ENCODE measurements at places on chromosomes 5 and 9.

DNA sequence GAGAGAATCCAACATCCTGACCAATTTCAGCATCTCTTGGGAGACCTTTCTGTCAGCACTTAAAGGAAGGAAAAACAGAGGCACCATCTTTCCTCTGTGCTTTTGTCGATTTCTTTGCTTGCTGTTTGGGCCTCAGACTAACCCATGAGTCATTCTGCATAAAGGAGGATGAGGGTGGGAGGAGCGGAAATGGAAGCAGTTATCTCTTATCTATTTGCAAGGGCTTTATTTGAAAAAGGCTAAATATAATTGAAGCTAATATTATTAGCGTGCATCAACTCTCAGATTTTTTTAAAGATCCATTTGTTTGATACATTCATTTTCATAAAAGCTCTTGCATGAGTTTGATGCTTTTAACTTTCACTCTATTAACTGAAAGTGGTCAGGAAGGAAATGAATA, 72.9 kb downstream of the ZNF622 start:
- no peak for DNase-seq

GRCh38 chr9:37410969-37411785, 11.3 kb upstream of the GRHPR start:
- DNase-seq, result no peak

- DNase-seq, result peak; percentile 89
Measured at GRCh38 chr9:127568971-127569885, 42.8 kb upstream of the STXBP1 start.

GRCh38 chr9:129487658-129488483, 133.0 kb downstream of the C9orf50 start:
- no peak for DNase-seq

GRCh38 chr5:173231381-173231766, 3.6 kb downstream of the NKX2-5 start:
- no peak for DNase-seq

- peak; percentile 20 for DNase-seq
Measured at GRCh38 chr5:55104036-55104772, 1.8 kb downstream of the GZMA start.

DNA sequence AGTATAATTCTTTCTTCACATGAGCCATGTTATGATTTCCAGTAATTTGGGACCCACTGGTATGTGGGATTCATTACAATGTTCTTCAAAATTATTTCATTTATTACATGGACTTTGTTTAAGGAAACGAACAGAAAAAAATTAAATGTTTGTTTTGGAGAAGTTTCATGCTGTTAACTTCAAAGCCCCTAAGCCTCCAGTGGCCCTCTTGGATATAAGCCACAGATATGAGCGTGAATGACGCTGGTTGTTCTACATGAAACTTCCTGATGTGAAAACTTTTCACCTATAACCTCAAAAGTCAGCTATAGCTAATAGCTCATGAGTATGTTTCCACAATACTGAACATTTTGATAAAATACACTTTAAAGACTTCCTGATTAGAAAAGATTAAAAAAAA, 334.2 kb downstream of the PDE4D start:
- no peak for DNase-seq

DNA sequence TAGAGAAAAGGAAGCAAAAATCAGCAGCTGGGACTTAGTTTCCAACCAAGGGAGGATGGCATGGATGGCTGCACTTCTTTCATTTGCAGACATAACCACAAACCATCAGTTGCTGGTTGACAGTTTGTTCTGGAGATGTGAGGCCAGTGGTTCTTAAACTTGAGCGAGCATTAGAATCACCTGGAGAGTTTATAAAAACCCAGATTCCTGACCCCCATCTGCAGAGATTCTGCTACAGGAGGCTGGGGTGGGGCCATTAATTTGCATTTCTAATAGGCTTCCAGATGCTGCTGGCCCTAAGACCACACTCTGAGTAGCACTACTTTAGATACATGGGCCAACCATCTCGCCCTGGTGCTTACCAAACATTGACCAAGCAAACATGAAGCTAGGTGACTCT, 60.8 kb downstream of the MARCHF3 start:
- no peak for DNase-seq

DNA sequence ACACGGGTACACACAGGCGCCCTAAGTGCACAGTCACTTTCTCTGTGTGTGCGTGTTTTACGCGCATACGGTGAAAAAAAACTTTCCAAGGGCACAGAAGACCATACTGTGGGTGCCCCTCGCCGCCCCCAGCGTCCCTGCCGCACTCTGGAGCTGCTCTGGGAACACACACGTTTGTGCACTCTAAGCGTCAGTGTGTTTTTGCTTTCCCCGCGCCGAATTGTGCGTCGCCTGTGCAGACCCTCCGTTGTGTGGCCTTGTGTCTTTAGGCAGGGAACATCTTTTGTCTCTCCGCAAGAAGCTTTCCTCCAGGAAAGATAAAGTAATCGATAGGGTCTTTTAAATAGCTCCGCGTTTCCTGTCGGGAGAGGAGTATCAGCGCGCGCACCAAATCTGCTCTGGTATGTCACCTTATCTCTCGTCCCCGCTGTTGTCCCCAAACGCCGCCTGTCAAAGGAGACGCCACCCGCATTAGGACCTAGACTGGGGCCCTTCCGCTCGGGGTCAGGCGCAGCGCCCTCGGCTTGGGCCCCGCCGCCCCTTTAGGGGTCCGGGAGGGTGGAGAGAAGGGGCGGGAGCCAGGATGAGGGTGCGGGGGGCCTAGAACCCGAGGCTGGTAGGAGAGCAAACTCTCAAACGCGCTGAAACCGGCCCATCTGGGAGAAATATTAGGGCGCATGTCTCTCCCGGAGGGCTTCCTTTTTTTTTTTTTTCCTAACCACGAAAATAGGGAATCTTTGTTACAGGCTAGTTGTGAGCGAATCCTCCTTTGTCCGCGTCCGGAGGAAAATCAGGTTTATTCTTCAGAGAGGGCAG, 10.5 kb upstream of the NKX2-5 start:
- DNase-seq, result no peak

DNA sequence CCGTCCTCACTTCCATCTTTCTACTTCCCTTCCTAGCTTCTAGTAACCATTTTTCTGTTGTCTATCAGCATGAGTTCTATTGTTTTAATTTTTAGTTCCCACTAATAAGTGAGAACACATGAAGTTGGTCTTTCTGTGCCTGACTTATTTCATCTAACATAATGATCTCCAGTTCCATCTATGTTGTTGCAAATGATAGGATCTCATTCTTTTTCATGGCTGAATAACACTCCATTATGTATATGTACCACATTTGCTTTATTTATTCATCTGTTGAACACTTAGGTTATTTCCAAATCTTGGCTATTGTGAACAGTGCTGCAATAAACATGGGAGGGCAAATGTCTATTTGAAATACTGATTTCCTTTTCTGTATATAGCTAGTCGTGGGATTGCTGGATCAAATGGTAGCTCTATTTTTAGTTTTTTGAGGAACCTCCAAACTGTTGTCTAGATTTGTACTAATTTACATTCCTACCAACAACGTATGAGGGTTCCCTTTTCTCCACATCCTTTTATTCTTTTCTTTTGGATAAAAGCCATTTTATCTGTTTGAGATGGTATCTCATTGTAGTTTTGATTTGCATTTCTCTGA, 50.3 kb downstream of the NSD1 start:
- DNase-seq, result no peak

- DNase-seq, result no peak
Measured at GRCh38 chr5:107381189-107381856, 289.4 kb downstream of the EFNA5 start.

DNA sequence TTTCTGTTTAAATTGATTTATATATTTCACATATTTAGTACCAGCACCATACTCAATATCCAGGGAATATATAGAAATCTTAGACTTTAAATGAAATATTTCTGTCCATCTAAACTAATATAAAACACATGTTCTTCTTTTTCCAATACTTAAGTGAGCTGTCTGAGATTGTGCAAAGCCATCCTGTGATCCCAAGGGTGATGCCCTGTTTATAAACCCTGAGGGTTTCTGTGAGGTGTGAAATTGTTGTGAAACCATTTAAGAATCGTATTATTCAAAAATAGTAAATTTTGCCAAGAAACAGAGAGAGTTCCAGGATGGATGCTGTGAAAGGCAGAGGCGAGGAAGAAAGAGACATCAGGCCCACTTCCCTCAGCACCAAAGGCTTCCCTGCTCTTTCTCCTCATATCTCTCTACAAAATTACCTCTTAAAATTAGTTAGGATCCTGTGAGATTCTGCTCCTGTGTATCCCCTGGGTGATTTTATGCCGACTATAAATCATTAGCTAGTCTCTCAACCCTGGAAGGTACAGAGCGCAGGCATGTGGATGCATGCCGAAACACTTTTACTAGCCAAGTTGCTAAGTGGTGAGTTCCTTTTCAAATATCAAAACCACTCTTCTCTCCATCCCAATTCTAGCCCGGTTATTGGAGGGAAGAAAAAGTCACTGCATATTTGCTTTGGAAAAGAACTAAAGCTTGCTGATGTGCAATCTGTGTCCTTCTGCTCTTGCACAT, 183.0 kb downstream of the GLIS3 start:
- DNase-seq, result no peak

- no peak for DNase-seq
Measured at GRCh38 chr9:21096172-21096900, 18.6 kb upstream of the IFNB1 start.

GRCh38 chr5:147407094-147407681, 102.7 kb downstream of the DPYSL3 start:
- no peak for DNase-seq

DNA sequence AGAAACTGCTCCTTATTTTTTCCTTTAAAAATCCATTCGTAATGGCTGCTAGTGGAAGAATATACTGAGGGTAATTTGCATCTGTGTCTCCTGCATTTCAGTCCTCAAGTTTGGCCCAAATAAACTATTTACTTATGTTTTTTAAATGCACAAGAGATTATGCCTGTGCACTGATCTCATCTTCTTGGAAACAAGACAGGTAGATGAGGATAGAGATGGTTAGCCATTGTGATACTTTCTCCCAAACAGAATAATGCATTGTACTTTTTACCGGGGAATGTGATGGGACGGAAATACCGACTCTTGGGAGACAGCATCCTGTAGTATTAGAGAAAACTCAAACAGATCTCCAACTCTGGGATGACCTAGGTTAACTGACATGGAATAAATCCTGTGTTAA, 72.5 kb upstream of the DAB2 start:
- DNase-seq, result no peak

- no peak for DNase-seq
Measured at GRCh38 chr5:12901696-12902095, 997.5 kb upstream of the CTNND2 start.

DNA sequence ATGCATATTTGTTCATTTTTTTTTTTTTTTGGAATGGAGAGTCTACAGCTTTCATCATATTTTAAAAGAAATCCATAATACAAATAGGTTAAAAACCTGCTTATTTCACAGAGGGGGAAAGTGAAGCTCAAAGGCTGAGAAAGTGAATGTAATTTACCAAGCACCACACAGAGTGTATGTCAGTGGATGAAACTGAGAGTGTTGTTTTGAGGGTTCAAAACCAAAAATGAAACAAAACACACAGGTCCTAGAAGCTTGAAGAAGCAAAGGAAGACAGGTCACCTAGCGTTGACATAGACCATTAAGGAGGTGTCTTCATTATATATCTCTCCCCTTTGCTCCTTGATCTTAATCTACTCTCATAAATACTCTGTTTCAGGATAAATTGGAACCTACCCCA, 7.5 kb downstream of the NMUR2 start:
- DNase-seq, result no peak

DNA sequence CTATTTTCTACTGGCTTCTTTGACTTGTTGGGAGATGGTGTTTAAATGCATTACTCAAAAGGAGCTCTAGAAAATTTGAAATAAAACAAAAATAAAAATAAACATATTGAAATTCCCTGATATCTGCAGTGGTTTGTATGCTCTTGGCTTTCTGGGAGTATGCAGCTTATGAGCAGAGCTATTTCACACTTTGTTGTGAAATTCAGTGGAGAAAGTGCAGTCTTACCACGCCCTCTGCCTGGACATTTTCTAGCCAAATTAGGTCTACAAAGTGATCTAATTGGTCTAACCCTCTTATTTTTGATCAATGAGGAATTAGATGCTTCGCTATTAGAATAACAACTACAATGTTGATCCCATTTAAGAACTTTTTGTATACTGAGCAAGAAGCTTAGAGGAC, 66.8 kb downstream of the INSYN2B start:
- DNase-seq, result no peak

- DNase-seq, result no peak
Measured at GRCh38 chr5:163399923-163400322, 37.5 kb upstream of the CCNG1 start.

GRCh38 chr5:53381-54174, 38.4 kb upstream of the PLEKHG4B start:
- DNase-seq, result peak; percentile 87

- DNase-seq, result no peak
Measured at GRCh38 chr5:125710745-125711144, 712.5 kb upstream of the GRAMD2B start.

DNA sequence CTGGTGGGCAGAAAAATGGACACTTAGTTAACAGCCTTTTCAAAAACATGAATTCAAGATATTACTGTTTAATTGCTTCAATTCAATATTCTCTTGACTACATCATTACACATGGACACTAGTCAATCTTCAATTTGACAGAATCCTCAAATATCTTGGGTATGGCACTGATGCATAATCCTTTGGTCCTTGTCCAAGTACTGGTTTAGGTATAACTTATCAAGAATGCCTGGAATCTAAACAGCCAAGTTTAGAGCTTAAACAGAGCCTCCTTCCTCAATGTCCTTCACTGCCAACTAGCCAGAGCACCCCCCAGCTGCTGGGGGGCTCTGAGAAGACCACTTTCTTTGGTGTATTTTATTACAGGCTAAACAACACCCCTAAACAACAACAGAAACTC, 61.6 kb upstream of the ERCC6L2 start:
- DNase-seq, result no peak

- DNase-seq, result no peak
Measured at GRCh38 chr9:110797611-110798010, 129.0 kb downstream of the MUSK start.

DNA sequence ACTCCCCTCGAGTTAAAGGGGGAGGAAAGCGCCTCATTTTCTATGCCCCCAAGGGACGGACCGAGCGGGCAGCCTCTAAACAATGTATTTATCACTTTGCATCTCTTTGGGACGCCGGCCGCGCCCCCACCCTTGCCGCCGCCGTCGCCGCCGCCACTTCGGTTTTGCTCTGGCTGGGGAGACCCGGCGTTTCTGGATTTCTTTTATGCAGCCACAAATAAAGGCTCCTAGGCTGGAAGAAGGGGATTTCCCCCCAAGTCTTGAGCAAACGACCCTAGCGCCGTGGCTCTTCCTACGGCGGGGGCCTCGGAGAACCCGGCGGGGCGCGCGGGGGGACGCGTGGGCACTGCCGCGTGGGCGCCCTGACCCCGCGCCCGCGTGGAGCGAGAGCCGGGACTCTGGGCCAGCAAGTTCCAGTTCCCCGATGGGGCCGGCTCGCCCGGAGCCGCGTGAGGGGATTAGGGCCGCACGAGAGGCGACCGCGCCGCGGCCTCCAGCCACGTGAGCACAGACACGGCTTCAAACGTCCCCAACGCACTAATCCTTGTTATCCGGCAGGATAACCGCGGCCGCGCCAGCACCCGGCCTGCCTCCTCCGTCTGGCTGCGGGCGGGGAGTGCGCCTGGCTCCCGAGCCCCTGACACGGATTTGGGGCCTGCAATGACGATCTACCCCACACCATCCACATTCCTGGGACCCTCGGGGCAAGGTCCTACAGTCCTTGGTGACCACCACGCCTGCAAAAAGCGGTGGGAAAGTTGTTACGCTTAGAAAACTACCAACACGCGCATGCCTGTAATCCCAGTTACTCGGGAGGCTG, 7.9 kb upstream of the NEUROG1 start:
- DNase-seq, result peak; percentile 64

GRCh38 chr5:178231539-178232123, 971 bp downstream of the PHYKPL start:
- DNase-seq, result peak; percentile 11
